ENCODE measurements at places on chromosomes 3 and 15. TPM values are rescaled to one million over a fixed set of nuclear protein-coding genes. Genes with fewer than 3 reads are reported as not detected.

BSN gene
- 151 TPM for total RNA-seq

PARP3 gene
- 17.2 TPM for total RNA-seq

KCNMB3 gene
- 2.5 TPM for total RNA-seq

LMAN1L gene
- total RNA-seq: 1.6 TPM

FRMD5 gene
- total RNA-seq: 48.3 TPM

ERICH6 gene
- total RNA-seq: 0.55 TPM

SI gene
- total RNA-seq: not detected
